ENCODE measurements at places on chromosomes 1 and 21.

DNA sequence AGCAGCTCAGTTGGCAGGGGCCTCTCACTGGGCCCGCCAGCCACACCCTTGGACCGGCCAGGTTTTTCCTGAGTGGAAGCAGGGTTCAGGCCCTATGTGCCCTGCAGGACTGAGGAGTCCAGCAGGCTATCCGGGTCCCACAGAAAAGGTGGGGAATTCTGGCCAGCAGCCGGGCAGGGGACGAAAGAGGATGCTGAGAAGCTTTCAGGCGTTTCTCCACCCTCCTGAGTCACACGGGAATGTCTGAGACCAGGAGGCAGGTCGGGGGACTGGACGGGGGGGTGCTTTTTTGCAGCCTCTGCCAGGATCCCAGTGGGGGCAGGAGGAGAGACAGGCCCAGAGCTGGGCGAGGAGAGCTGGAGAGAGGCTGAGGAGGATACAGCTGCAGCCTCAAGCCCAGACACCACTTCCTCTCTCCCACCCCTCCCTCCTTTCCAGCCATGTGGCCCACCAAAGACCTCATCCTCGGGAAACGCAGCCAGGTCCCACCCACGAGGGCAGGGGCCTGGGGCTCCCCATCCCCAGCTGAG lies 105.4 kb downstream of the SPSB1 start:
- DNase-seq = no peak

GRCh38 chr1:24387636-24388175 lies 25.9 kb downstream of the STPG1 start:
- no peak for DNase-seq

GRCh38 chr1:154863315-154864174 lies 6.5 kb downstream of the KCNN3 start:
- no peak for DNase-seq

GRCh38 chr1:246679794-246680177 lies 44.4 kb upstream of the SCCPDH start:
- no peak for DNase-seq

All from cerebellum (tissue), 4 donors.